ENCODE measurements at places on chromosomes 6 and 20. TPM values are rescaled to one million over a fixed set of nuclear protein-coding genes. Genes with fewer than 3 reads are reported as not detected.

The SLC29A1 gene
- 58.0 TPM for total RNA-seq

The TAAR2 gene
- total RNA-seq, result not detected

The CRIP3 gene
- total RNA-seq, result not detected

The PTCRA gene
- not detected for total RNA-seq

The KCNK17 gene
- not detected for total RNA-seq

The TSPO2 gene
- not detected for total RNA-seq

The KCNG1 gene
- total RNA-seq, result 26.2 TPM

The L3MBTL3 gene
- total RNA-seq, result 3.9 TPM

The GPX6 gene
- total RNA-seq, result not detected

The ANGPT4 gene
- not detected for total RNA-seq

All from A549 treated with ZK216348 at 1 μM for 4 hours (cell line).